ENCODE measurements at places on chromosomes 5 and 9.

- no peak for ATAC-seq
- H3K36me3 ChIP-seq = peaks cover 10% of the 10 kb centered on the region
- no peak overlapping the region for H3K4me3 ChIP-seq
- H3K27me3 ChIP-seq = no peaks in the 10 kb centered on the region
- H3K4me1 ChIP-seq = no peaks in the 10 kb centered on the region
These were observed 35.3 kb upstream of the FYB1 start for GRCh38 chr5:39254671-39255070.

GRCh38 chr5:152622628-152623027, 217.5 kb upstream of the NMUR2 start:
- H3K4me3 ChIP-seq = no peak overlapping the region
- H3K27me3 ChIP-seq = no peaks in the 10 kb centered on the region
- H3K4me1 ChIP-seq = no peaks in the 10 kb centered on the region

GRCh38 chr9:37960631-37961030, 56.7 kb upstream of the SLC25A51 start:
- no peak overlapping the region for H3K4me3 ChIP-seq
- peaks cover 12% of the 10 kb centered on the region for H3K4me1 ChIP-seq
- H3K27me3 ChIP-seq = no peaks in the 10 kb centered on the region
- H3K36me3 ChIP-seq = no peaks in the 10 kb centered on the region

GRCh38 chr5:39657943-39658342, 233.2 kb upstream of the DAB2 start:
- no peak for ATAC-seq

- H3K4me1 ChIP-seq = peaks cover 7% of the 10 kb centered on the region
- H3K36me3 ChIP-seq = no peaks in the 10 kb centered on the region
- no peak overlapping the region for H3K27ac ChIP-seq
- H3K27me3 ChIP-seq = peaks cover 11% of the 10 kb centered on the region
- no peak overlapping the region for H3K4me3 ChIP-seq
- ATAC-seq = no peak
These were observed 4.9 kb upstream of the ADRA1B start for GRCh38 chr5:159911349-159911748.

GRCh38 chr9:138082918-138083636, 205.5 kb downstream of the CACNA1B start:
- no peak overlapping the region for H3K4me3 ChIP-seq
- peaks cover 13% of the 10 kb centered on the region for H3K36me3 ChIP-seq
- H3K27ac ChIP-seq = no peak overlapping the region
- ATAC-seq = no peak
- peaks cover 57% of the 10 kb centered on the region for H3K27me3 ChIP-seq

DNA sequence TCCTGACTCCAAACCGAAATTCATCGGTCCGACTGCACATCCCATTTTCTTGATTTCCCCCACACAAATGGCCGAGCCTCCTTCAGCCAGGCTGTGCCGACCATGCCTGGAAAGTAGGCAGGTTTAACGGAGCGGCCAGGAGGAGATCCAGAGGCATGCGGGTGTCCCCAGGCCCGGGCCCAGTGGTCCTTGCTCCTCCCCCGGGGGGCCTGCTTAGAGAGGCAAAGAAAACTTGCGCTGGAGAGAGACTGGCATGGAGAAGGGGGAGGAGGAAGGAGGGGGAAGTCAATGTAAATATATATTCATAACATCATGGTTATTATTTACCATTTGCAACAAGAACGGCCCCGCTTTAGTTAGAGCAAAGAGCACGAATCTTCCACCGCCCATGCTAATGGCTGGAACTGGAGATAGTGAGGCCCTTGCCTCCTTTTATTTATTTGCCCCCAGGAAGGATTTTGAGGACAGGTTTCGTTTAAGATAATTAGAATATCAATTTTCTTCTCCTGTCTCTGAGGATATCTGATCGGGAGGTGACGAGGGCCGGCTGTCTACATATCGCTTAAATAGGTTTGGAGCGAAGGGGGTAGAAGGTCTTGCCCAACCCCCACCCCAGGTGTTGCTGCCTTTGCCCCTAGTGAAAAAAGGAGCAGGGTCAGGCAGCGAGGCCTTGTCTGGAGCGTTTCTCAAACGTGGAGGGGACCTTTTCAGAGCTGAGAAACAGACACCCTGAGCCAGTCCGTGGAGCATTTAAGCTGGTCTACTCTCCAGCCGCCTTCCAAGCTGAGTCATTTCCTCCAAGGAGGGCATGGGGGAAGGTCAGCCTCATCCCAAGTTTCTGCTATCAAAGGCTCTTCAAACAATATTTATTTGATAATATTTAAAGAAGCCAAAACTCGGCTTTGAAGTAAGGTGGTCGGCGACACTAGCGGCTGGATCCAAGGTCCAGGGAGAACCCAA, 2.5 kb downstream of the BARHL1 start:
- peaks cover 92% of the 10 kb centered on the region for H3K27me3 ChIP-seq
- no peaks in the 10 kb centered on the region for H3K36me3 ChIP-seq
- ATAC-seq = no peak
- H3K4me1 ChIP-seq = peaks cover 27% of the 10 kb centered on the region
- H3K4me3 ChIP-seq = no peak overlapping the region
- H3K27ac ChIP-seq = no peak overlapping the region

- no peak overlapping the region for H3K4me3 ChIP-seq
- no peak overlapping the region for H3K27ac ChIP-seq
- H3K27me3 ChIP-seq = no peaks in the 10 kb centered on the region
- ATAC-seq = no peak
- H3K4me1 ChIP-seq = peaks cover 19% of the 10 kb centered on the region
These were observed 1.0 kb upstream of the HK3 start for GRCh38 chr5:176899946-176900779.

- no peak overlapping the region for H3K4me3 ChIP-seq
- peaks cover 5% of the 10 kb centered on the region for H3K36me3 ChIP-seq
- peak; percentile 99 for ATAC-seq
- H3K27ac ChIP-seq = peak overlapping the region; percentile 85
- H3K4me1 ChIP-seq = peaks cover 20% of the 10 kb centered on the region
- H3K27me3 ChIP-seq = no peaks in the 10 kb centered on the region
These were observed 17.1 kb downstream of the SCAI start for GRCh38 chr9:125126019-125126746.

- H3K27ac ChIP-seq = no peak overlapping the region
- no peak for ATAC-seq
- H3K4me3 ChIP-seq = no peak overlapping the region
- H3K4me1 ChIP-seq = peaks cover 16% of the 10 kb centered on the region
These were observed 188.0 kb downstream of the KDM4C start for GRCh38 chr9:6945816-6946215.

DNA sequence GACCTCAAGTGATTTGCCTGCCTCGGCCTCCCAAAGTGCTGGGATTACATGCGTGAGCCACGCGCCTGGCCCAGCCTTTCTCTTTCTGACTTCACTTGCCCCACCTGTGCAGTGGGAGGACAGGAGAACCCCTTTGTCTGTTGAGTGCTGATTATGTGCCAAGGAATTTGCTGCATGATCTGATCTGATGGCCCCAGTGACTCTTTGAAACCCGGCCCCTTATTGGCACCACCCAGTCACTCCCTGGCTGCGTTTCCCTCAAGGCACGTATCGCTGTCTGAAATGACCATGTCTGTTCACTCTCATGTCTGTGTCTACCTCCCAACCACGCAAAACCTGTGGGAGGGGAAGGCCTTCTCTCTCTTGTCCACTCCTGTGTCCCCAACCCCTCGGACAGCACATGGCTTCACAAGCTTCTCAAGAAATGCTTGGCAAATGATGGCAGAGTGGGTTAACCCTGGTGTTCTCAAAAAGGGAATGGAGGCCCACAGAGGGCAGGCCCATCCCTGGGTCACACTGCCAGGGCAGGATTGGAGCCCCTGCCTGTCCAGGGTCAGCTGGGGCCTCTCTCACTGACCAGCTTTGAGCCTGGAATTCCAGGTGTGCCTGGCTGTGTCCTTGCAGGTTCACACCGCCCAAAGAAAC, 21.9 kb downstream of the NEK6 start:
- H3K36me3 ChIP-seq = peaks cover 53% of the 10 kb centered on the region
- H3K4me3 ChIP-seq = peak overlapping the region; percentile 12

DNA sequence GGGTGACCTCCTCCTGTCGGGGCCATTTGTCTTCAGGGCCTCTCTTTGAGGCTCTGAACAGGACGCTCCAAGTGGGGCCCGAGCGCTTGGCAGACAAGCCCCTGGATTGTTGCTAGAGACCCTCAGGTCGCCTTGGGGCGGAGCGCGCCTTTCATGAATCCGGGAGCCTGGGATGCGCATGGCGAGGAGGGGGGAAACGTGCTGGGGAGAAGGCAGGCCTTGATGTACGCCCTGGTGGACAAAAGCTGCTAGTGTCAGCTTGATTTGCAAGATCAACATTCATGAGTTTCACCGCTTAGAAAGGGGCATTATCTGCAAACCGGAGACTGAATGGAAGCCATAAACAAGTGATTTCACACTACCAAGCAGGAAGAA, 226.3 kb downstream of the SMARCA2 start:
- no peaks in the 10 kb centered on the region for H3K36me3 ChIP-seq
- no peak for ATAC-seq
- H3K27me3 ChIP-seq = peaks cover 49% of the 10 kb centered on the region
- H3K4me3 ChIP-seq = peak overlapping the region; percentile 85

DNA sequence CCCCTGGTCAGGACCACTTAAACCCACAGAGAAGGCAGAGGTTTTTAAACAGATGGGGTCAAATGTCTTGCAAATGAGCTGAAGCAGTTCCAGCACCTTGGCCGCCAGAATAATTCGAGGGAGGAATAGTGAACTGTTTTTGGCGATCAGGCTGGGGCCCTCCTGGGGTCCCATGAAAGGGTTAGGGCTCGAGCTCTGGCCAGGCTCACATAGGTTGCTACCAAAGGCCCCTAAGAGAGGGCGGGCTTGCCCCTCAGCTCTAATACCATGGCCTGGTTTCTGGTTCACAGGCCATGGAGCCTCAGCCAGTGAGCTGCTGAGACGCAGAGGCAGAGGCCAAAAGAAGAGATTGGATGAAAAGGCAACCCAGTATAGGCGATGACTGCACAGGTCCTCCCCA, 74.8 kb upstream of the UBTD2 start:
- no peak overlapping the region for H3K27ac ChIP-seq
- no peaks in the 10 kb centered on the region for H3K4me1 ChIP-seq
- H3K27me3 ChIP-seq = peaks cover 10% of the 10 kb centered on the region
- no peak for ATAC-seq
- no peak overlapping the region for H3K4me3 ChIP-seq
- H3K36me3 ChIP-seq = no peaks in the 10 kb centered on the region

- no peak overlapping the region for H3K27ac ChIP-seq
- no peak overlapping the region for H3K4me3 ChIP-seq
- H3K27me3 ChIP-seq = peaks cover 74% of the 10 kb centered on the region
- ATAC-seq = no peak
- no peaks in the 10 kb centered on the region for H3K36me3 ChIP-seq
These were observed 153 bp downstream of the ADAMTS2 start for GRCh38 chr5:179345183-179345432.

- H3K4me1 ChIP-seq = no peaks in the 10 kb centered on the region
- H3K27ac ChIP-seq = no peak overlapping the region
- H3K36me3 ChIP-seq = no peaks in the 10 kb centered on the region
- H3K27me3 ChIP-seq = no peaks in the 10 kb centered on the region
These were observed 82.7 kb downstream of the EGFLAM start for GRCh38 chr5:38341056-38341455.

DNA sequence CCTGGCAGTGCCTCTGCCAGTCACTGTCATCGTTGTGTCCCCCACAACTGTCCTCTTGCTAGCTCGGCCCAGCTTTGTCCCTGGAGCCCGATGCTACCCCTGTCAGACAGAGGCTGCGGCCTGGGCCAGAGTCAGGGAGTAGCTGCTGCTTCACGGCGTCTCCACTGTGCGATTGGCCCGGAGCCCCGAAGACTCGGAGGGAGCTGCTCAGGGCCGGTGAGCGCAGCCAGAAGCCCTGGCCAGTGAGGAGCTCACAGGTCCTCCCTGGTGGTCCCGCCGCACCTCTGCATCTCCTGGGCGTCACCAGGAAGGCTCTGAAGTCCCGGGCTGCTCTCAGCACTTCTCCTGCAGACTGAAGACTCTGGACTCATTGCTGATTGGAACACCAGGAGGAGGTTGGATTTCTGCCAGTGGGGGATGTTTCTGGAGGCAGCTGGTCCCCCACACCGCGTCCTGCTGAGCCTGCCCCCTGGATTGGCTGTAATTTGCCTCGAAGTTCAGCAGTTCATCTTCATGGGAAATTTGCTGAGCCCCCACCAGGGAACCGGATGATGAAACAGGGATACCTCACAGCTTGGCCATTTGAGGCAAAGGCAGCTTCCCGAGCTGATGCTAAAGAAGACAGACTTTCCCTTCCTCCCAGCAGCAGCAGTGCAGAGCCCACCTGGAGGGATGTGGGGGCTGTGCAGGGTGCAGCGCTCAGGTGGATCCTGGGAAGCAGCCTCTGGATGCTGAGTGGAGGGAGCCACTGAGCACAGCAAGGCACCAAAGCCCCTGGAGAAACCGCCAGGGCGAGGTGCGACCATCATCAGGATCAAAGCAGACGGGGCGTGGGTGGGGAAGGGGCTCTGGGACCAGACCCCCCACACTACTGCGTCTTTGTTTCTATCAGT, 45.6 kb downstream of the USP20 start:
- no peak overlapping the region for H3K4me3 ChIP-seq
- H3K27me3 ChIP-seq = no peaks in the 10 kb centered on the region
- H3K4me1 ChIP-seq = peaks cover 31% of the 10 kb centered on the region
- H3K27ac ChIP-seq = peak overlapping the region; percentile 48

- no peak for ATAC-seq
- no peak overlapping the region for H3K27ac ChIP-seq
- no peaks in the 10 kb centered on the region for H3K36me3 ChIP-seq
- no peaks in the 10 kb centered on the region for H3K27me3 ChIP-seq
These were observed 186.3 kb downstream of the TLE4 start for GRCh38 chr9:79757881-79758669.

DNA sequence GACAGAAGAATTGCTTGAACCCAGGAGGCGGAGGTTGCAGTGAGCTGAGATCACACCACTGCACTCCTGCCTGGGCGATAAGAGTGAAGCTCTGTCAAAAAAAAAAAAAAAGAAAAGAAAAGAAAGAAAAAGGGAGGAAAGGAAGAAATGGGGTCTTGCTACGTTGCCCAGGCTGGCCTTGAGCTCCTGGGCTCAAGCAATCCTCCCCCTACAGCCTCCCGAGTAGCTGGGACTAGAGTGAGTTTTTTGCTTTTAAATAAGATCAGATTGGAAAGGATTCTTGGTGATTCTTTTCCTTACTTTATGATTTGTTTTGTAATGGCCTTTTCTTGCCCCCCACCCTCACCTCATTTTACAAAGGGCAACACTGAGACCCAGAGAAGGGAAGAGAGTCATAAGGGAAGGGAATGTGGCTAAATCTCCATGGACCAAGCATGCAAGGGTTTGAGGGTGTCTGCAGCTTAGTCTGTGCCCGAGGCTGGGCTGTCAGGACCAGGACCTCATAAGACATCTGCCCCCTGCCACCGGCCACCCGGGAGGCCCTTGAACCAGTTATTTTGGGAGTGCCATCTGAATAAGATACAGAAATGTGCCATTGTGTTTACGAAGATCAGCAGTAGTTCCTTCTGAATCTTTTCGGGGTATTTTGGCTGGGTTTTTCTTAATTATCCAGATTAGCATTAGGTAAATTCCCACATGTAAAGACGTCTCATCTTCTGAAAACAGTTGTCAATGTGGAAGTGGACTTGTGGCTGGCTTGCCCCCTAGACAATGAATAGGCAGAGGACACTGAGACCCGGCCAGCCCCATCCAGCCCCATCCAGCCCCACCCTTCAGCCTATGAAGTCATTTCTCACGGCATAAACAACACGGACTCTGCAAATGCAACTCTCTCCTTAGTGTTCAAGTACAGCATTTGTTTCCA, 44.5 kb upstream of the GRHPR start:
- peaks cover 6% of the 10 kb centered on the region for H3K36me3 ChIP-seq
- H3K27me3 ChIP-seq = no peaks in the 10 kb centered on the region
- H3K27ac ChIP-seq = peak overlapping the region; percentile 87
- peaks cover 91% of the 10 kb centered on the region for H3K4me1 ChIP-seq
